ENCODE measurements at places on chromosomes 1 and 21. TPM values are rescaled to one million over a fixed set of nuclear protein-coding genes. Genes with fewer than 3 reads are reported as not detected.

The PALMD gene
- total RNA-seq, result 40.8 TPM

DNA sequence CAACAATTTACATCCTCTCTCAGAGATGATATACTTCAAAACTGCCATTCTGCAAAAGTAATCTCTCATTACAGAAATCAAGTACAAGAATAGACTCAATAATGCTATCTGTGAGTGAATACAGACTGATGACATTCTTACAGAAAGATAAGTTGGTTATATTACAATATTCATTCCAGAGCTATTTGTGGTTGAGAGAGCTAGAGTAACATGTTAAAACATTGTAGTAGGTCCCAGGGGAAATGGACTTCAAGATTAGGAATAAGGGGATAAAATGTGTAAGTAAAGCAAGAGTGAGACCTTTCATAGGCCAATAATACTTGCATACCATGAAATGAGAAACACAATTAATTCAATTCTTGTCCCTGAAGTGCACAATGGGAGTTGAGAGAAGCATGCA lies 1.5 kb downstream of the F13B start:
- H3K36me3 ChIP-seq, result no peaks in the 10 kb centered on the region
- H3K4me3 ChIP-seq, result no peak overlapping the region
- no peak for DNase-seq
- no peak overlapping the region for H3K27ac ChIP-seq

The ERG gene
- 42.8 TPM for total RNA-seq

DNA sequence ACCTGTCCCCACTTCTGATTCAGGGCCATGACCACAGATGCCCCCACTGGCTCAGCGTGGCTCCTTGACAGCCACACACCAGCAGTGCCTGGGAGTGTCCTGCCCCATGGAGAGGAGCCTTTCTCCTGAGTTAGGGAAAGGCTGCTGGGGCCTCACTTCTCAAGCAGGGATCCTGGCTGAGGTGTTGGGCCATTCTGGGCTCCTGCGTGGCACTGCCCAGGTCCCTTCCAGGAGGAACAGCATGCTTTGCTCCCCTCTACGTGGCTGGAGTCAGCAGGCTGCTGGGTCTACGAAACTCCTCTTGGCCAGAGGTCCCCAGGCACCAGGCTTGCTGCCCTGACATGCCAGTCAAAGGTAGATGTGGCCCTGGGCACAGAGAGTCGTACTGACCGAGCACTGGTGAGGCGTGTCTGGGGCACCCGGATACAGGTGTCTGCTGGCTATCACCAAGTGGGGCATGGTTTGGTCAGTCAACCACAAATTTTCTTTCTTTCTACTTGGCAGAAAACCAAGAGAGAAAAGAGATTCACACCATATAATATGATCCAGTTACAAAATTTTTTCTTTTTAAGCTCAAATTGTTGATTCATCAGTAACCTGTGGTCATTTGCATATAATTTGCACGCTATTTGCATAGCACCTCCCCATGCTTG lies 4.1 kb downstream of the ADORA1 start:
- peaks cover 10% of the 10 kb centered on the region for H3K4me1 ChIP-seq
- H3K27me3 ChIP-seq, result no peaks in the 10 kb centered on the region
- no peak for DNase-seq
- H3K36me3 ChIP-seq, result no peaks in the 10 kb centered on the region

The RHBG gene
- not detected for total RNA-seq

- no peaks in the 10 kb centered on the region for H3K4me1 ChIP-seq
- H3K27ac ChIP-seq, result no peak overlapping the region
- H3K4me3 ChIP-seq, result no peak overlapping the region
- no peak for DNase-seq
- H3K27me3 ChIP-seq, result no peaks in the 10 kb centered on the region
Measured at GRCh38 chr1:44602634-44603628, 71.3 kb downstream of the TMEM53 start.

The PTGER3 gene
- 51.1 TPM for total RNA-seq

DNA sequence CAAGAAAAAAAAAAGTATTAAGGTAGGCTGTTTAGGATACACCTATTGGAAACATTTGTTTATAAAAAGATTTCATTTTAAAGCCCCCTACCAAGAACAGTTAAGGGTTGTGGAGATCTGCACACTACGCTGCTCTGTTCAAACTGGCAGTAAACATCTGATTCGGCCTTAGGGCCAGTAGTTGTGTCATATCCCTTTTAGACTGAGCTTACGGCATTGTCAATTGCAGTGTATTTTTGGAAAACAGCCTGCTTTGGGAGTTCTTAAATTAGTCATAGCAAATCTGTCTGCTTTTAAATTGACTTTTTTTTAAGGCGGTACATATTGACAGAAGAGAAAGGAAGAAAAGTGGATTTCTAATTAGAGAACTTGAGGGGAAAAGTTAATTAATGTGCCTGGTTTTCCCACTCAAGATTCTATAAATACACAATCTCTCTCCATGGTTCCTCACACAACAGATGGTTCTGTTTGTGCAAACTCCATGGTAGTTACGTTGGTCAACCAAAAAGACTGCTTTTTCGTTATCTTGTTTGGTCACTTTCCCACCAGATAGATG lies 1.7 kb upstream of the ELK4 start:
- H3K27me3 ChIP-seq, result no peaks in the 10 kb centered on the region
- H3K4me3 ChIP-seq, result no peak overlapping the region
- no peaks in the 10 kb centered on the region for H3K36me3 ChIP-seq

- H3K4me3 ChIP-seq, result no peak overlapping the region
- no peak overlapping the region for H3K27ac ChIP-seq
- H3K36me3 ChIP-seq, result no peaks in the 10 kb centered on the region
- no peak for DNase-seq
- no peaks in the 10 kb centered on the region for H3K27me3 ChIP-seq
- H3K4me1 ChIP-seq, result no peaks in the 10 kb centered on the region
Measured at GRCh38 chr1:228429698-228430097, 13.0 kb upstream of the TRIM17 start.

DNA sequence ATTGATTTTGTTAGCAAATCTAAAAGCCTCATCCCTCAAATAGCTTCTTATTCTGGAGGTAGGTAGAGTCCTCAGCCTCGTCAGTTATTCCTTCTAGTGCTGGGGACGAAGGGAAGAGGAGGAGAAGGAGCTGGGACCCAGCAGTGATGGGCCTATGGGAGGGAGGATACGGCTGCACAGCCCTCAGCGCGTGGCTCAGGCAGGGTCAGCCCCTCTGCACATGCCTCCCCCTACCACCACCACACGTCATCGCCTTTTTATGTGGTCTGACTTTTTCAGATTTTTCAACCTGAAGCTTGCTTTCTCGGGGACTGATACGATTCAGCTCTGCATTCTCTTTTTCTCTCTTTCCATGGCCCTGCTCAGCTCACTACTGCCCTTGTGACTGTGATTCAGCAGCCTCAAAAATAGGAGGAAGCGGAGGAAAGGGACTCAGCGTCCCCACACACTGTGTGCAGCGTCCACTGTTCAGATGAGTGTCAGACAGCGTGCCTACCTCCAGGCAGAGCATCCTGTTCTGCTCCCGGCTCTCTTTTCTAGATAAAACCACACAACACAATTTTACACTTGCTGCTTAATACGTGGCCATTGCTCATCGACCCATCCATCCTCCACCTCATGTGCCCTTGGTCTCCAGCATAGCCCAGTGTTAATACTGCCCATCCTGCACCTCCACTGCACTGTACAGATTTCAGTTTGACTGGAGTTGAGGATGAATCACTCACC lies 827 bp downstream of the OR2B11 start:
- no peak for DNase-seq
- no peak overlapping the region for H3K4me3 ChIP-seq
- no peaks in the 10 kb centered on the region for H3K36me3 ChIP-seq
- H3K27ac ChIP-seq, result no peak overlapping the region
- H3K4me1 ChIP-seq, result no peaks in the 10 kb centered on the region

The PRCC gene
- total RNA-seq, result 26.4 TPM

DNA sequence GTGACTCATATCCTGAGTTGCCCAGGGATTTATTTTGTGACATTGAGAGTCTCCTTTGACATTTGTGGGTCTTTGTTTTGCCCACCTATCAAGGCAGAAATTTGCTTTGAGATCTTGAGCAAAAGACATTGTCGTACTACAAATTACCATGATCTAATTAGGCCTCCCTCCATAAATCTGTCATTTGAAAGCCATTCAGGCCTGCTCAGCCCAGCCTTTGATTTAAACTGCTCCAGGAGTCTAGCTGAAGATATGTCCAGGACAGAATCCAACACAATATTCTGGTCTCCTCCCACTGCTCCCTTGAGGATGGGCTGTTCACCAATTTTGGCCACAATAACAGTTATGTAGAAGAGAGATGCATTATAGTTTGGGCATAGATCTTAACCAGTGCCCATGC lies 86.7 kb downstream of the PROX1 start:
- no peak overlapping the region for H3K27ac ChIP-seq
- H3K4me1 ChIP-seq, result no peaks in the 10 kb centered on the region
- DNase-seq, result no peak
- H3K36me3 ChIP-seq, result no peaks in the 10 kb centered on the region
- H3K4me3 ChIP-seq, result no peak overlapping the region

GRCh38 chr21:14734191-14734590 lies 188.1 kb upstream of the SAMSN1 start:
- H3K27me3 ChIP-seq, result no peaks in the 10 kb centered on the region
- no peak overlapping the region for H3K27ac ChIP-seq
- DNase-seq, result no peak
- no peaks in the 10 kb centered on the region for H3K36me3 ChIP-seq

GRCh38 chr1:111446967-111447892 lies 1.8 kb downstream of the WDR77 start:
- H3K4me1 ChIP-seq, result no peaks in the 10 kb centered on the region
- peak overlapping the region; percentile 86 for H3K4me3 ChIP-seq
- no peak for DNase-seq
- no peaks in the 10 kb centered on the region for H3K36me3 ChIP-seq

GRCh38 chr21:44407493-44407892 lies 47.8 kb upstream of the LRRC3 start:
- no peak overlapping the region for H3K27ac ChIP-seq
- no peak for DNase-seq

- H3K36me3 ChIP-seq, result no peaks in the 10 kb centered on the region
- no peak for DNase-seq
- no peaks in the 10 kb centered on the region for H3K4me1 ChIP-seq
- no peak overlapping the region for H3K4me3 ChIP-seq
Measured at GRCh38 chr1:57036641-57037579, 71.1 kb upstream of the C8B start.

GRCh38 chr1:46616277-46617107 lies at the start of gene MOB3C:
TSS of gene MOB3C (minus strand) at chr1:46616811. CDS start at chr1:46613321, 3,490 bp downstream.
- H3K27ac ChIP-seq, result peak within 1 kb of the TSS; percentile 96
- H3K4me3 ChIP-seq, result peak within 1 kb of the TSS; percentile 61
- H3K4me1 ChIP-seq, result no peaks in the 10 kb centered on the region
- H3K36me3 ChIP-seq, result no peaks in the 10 kb centered on the region
- no peaks in the 10 kb centered on the region for H3K27me3 ChIP-seq

The UCHL5 gene
- total RNA-seq, result 19.4 TPM

DNA sequence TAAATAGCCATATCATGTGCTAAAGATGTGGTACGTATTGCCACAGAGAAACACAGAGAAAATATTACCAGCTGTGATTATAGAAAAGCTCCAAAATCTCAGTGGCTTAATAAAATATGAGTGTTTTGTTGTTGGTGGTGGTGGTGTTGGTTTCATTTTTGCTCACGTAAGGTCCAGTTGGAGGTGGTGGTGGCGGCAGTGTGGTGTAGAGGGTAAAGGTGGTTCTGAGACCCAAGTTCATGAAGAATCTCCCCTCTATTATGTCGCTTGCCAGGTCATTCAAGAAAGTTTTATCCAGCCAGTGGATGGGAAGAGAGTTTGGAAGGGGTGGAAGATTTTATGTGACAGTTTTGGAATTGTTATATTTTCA lies 217.6 kb upstream of the SAMSN1 start:
- no peak overlapping the region for H3K4me3 ChIP-seq
- H3K27ac ChIP-seq, result no peak overlapping the region
- H3K36me3 ChIP-seq, result no peaks in the 10 kb centered on the region

GRCh38 chr1:32159189-32159588 lies 20.3 kb upstream of the TXLNA start:
- no peak overlapping the region for H3K27ac ChIP-seq
- H3K4me3 ChIP-seq, result no peak overlapping the region

- H3K27me3 ChIP-seq, result no peaks in the 10 kb centered on the region
- H3K36me3 ChIP-seq, result no peaks in the 10 kb centered on the region
- H3K4me3 ChIP-seq, result peak overlapping the region; percentile 38
- H3K4me1 ChIP-seq, result no peaks in the 10 kb centered on the region
- H3K27ac ChIP-seq, result no peak overlapping the region
Measured at GRCh38 chr1:241357366-241358340, 648 bp upstream of the RGS7 start.

DNA sequence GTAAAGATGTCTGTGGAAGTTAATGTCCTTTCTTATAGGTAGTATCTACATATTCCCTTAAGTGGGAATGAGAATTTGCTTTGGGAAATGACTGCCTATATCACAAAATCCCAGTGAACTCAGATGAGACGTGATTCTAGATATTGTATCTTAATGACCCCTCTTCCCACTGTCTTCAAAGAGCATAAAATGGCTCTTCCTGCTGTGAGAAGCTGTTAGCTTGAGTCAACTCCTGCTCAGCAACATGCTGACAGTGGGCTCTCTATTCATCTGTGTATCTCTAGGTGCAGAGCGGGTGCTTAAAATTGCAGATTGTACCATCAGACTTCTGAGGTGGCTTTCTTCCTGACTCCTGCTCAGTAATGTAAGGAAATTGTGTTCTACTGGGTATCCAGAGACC lies 100.6 kb downstream of the SPAG17 start:
- no peaks in the 10 kb centered on the region for H3K4me1 ChIP-seq
- no peak overlapping the region for H3K27ac ChIP-seq
- no peak for DNase-seq
- H3K36me3 ChIP-seq, result no peaks in the 10 kb centered on the region
- no peaks in the 10 kb centered on the region for H3K27me3 ChIP-seq
- no peak overlapping the region for H3K4me3 ChIP-seq

The TNFRSF1B gene
- total RNA-seq, result 8.8 TPM

The FMN2 gene
- 6.5 TPM for total RNA-seq

DNA sequence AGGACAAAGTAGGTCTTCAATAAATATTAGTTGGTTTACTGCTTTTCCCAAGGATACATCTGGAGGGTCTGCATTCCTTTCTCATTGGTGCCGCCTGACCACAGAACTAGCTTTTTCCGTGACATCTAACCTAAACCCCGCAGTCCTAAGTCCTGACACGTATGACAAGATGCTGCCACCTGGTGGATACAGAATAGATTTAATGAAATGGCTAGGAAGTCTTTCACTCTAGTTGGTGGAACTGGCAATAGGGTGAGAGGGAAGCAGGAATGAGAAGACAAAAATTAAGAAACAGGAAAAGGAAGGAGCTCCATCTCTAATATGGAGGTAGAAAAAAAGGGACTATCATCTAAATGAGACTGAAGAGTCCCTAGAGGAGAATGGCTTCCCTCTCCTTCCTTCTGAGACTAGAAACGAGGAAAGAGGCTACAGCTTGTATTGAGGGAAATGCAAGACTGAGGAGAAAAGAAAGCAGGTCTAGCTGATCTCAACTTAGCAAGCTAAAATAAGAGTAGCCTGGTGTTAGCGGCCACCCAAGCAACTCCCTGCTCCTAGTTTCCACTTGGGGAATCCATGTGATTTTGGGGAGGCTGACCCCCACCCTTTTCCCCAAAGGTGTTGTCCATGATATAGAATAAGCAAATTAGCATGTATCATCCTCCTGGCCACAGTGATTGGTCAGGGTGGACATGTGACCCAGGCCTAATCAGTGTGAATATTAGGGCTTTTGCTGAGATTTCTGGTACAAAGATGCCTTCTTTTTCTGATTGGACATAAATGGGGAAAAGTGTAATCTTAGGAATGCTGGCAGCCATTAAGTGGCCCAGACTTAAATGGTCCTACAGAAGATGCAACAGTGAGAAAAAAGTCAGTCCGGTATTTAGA lies 5.9 kb downstream of the RFX5 start:
- DNase-seq, result peak; percentile 53
- no peaks in the 10 kb centered on the region for H3K27me3 ChIP-seq
- H3K36me3 ChIP-seq, result no peaks in the 10 kb centered on the region
- no peak overlapping the region for H3K4me3 ChIP-seq
- peak overlapping the region; percentile 26 for H3K27ac ChIP-seq
